AG08396 (cell line): ENCODE measurements at places on chromosomes 1 and 21.

DNA sequence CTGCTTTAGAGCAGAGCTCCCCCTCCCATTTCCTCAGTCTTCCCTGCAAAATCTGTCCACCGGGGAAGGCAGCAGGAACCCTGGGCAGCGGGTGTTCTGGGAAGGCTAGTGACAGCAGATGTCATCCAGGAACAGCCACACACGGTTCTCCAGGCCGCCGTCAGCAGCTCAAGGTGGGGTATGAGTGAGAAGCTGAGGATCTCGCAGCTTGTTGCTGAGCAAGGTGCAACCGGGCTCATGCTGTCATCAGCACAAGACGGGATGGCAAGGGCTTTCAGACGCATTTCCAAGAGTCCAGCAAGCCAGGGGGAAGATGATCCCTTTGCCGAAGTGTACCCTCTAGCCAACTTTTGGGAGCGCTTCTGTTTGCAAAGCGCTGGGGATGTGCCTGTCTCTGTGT lies 23.0 kb upstream of the SPSB1 start:
- DNase-seq: no peak

GRCh38 chr1:116934586-116935207 lies 25.0 kb downstream of the PTGFRN start:
- DNase-seq: no peak

- no peak for DNase-seq
These were observed 38.5 kb downstream of the HUNK start for GRCh38 chr21:31911138-31911907.

DNA sequence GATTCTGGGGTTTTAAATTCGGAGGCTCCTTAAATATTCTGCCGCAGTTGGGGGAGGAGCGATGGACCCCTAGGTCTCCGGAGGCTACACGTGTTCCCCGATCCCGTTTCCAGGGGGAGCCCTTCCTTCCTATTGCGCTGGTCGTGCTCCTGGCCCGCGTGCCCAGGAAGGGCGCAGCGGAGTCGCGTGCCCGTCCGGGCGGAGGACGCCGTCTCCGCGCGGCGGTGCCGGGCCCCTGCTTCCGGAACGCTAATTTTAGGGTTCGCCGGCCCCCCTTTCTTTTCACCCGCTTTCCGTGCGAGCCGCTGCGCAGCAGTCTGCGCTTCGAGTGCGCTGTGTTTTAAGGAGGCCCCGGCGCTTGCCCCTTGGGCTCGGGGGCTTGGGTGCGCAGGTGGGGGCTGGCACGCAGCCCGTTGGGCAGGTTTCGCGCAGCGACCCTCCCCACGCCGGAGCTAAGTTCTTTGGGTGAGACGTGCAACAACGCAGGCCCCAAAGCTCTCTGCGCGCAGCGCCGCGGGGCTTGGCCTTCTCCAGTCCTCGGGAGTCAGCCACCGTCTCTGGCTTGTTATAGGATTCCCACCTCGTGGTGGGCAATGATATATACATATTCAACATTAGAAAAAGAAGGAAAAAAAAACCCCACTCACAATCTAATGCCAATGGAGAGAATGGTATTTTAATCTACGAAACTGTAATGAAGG lies 43.5 kb upstream of the DNAJC6 start:
- DNase-seq: peak; percentile 28

GRCh38 chr1:145962157-145963102 lies 1.9 kb downstream of the ANKRD34A start:
- DNase-seq: peak; percentile 79

GRCh38 chr1:27592931-27593677 lies 10.8 kb downstream of the AHDC1 start:
- DNase-seq: no peak

DNA sequence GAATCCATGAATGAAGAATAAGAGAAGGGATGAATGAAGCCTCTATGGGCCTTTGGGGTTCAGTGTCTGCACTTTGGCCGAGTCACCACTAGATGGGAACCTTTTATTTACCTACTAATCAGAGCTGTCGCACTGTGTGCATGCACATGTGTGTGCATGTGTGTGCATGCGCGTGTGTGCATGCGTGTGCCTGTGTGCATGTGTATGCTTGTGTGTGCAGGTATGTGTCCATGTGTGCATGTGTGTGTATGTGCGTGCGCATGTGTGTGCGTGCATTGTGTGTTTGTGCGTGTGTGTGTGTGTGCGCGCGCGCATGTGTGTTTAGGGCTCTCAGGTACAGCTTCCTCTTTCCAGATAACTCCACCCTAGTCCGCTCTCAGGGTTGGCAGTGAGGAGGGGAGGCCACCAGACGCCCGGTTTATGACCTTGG lies 20.4 kb upstream of the UBXN10 start:
- peak; percentile 39 for DNase-seq

DNA sequence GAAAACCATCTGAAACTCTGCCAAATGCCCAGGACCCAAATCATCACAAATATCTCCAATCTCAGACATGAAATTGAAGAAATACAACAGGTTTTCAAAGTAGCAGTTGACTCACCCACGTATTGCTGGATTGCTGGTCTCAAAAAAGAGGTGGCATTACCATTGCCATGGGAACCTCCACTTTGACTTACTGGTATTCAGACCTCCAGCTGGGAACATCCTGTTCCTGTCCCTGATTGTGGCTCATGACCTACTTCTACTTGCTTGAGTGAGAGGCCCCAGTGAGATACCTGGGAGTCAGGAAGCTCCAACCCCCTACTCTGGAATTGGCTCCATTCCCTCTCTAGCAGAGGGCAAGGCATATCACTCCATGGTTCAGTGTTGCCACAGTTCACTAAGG lies 64.6 kb downstream of the NMNAT2 start:
- DNase-seq: no peak

DNA sequence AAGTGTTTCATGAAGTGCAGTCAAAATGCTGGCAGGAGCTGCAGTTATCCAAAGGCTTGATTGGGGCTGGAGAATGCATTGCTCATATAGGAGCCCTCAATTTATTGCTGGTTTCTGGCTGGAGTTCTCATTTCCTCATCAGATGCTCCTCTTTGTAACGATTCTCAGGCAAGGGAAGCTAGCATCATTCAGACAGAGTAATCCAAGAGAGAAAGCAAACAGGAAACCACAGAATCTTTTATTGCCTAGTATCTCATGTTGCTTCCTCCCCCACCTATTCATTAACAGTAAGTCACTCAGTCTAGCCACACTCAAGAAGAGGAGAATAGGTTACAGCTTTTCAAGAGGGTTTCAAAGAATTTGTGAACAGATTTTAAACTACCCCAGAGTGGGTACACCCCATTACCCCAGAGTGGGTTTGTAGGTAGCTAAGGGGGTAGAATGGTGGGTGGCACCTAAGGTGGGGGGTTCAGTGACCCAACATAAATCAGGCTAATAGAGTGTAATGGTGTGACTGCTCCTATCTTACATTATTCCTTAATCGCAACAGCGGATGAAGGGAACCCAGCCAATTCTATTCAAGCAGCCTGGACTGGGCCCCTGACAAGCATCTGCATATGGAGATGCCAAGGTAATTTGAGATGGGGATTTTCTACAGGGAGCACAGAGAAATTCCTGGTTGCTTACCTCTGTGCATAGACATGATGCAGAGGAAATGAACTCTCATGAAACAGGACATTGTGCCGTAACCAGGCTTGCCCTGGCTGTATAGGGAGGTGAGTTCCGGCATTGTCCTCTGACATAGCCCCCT lies 67.1 kb downstream of the KCNJ15 start:
- no peak for DNase-seq

DNA sequence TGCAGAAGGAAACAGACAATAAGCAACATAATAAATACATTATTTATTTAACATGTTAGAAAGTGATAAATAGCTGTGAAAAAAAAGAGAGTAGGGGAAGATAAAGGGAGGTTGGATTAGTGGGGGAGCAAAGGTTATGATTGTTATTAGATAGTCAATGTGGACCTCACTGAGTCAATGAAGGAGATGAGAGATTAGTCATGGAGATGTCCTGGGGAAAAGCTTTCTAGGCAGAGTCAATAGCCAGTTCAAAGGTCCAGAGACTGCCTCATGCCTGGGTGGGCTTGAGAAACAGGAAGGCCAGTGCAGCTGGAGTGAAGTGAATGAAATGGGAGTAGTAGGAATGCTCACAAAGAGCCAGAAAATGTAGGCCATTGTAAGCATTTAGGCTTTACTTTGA lies 187.1 kb upstream of the CACYBP start:
- DNase-seq: no peak

DNA sequence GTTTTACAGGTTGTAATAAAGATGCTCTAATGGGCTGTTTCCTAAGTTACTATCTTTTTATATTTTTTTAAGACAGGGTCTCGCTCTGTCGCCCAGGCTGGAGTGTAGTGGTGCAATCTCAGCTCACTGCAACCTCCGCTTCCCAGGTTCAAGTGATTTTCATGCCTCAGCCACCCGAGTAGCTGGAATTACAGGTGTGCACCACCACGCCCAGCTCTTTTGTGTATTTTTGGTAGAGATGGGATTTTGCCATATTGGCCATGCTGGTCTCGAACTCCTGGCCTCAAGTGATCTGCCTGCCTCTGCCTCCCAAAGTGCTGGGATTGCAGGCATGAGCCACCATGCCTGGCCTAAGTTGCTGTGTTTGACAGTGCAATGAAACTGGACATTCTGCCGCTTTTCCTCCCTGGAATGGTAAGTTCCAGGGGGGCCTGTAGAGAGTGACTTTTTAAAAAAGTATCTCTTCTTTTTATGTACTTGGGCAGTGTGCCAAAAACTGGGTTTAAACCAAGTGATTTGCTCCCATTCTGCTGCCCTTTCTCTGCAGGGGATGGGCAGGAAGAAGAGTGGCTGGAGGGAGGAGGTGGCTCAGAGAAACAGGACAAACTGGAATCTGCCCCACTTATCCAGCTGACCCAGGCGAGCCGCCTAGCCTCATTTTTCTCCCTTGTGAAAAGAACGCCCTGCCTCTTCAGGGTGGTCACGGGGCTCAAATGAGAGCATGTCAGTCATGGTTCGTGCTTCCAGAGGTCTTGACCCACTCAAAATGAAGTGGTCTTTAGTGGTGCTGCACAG lies 2.3 kb downstream of the SLC37A1 start:
- DNase-seq: no peak

DNA sequence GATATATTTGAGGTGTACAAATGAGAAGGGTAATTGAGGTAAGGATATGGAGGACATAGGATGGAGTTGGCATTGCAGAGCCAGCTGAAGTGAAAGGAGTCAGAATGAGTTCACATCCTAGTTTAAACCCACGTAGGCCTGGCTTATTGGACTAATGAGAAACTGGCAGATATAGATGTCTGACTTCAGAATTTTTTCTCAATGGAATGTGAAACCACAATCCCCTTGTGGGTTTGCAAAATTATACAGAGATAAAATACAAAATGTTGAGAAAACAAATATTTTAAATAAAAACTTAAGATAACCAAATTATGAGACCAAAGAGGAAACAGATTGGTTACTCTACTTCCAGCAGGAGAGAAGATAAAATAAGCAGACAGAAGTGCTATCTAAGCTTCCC lies 277.4 kb upstream of the LRRC7 start:
- DNase-seq: no peak

GRCh38 chr1:186440584-186440983 lies 20.3 kb downstream of the PDC start:
- no peak for DNase-seq

DNA sequence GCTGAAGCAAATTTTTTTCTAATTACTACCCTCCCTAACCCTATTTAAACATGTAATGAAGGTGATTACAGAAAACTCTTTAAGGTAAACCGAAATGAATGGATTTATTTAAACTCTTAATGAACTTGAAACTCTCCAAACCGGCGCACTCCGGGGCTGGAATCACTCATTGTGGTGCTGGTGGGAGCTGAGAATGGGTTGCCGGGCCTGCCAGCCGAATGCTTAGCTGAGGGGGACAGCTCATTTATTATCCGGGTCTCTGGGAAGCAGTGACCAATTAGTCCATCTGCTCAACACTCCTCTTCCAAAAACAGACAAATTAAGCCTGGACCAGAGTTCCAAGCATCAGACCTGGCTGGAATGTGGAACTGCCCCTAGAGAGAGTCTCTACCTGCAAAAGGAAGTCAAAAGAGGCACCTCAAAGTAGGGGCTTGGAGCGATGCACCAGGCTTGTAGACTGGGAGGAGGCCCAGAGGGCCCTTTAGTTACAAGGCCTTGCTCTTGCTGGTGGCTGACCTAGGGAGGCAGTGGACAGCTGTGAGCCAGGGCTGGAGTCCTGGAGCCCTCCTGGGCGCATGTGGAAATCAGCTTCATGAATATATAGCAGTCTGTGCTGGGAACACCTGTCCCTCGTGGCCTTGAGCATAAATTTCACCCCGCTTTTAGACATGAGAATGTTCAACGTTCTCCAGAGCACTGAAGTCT lies 320.7 kb downstream of the AJAP1 start:
- no peak for DNase-seq
